ENCODE measurements at places on chromosomes 7 and 10. TPM values are rescaled to one million over a fixed set of nuclear protein-coding genes. Genes with fewer than 3 reads are reported as not detected.

Gene UNCX
- not detected for total RNA-seq

Gene ADAM22
- total RNA-seq = 3.0 TPM

Gene PFKFB3
- total RNA-seq = 117 TPM

Gene DGKI
- 0.38 TPM for total RNA-seq

Gene GNAT3
- total RNA-seq = not detected

Gene ZFYVE27
- total RNA-seq = 20.1 TPM

Gene GAD2
- not detected for total RNA-seq

Gene CPEB3
- 2.2 TPM for total RNA-seq

Gene C10orf62
- total RNA-seq = not detected

Gene ICA1
- 1.3 TPM for total RNA-seq

Gene PRDX3
- 203 TPM for total RNA-seq

DNA sequence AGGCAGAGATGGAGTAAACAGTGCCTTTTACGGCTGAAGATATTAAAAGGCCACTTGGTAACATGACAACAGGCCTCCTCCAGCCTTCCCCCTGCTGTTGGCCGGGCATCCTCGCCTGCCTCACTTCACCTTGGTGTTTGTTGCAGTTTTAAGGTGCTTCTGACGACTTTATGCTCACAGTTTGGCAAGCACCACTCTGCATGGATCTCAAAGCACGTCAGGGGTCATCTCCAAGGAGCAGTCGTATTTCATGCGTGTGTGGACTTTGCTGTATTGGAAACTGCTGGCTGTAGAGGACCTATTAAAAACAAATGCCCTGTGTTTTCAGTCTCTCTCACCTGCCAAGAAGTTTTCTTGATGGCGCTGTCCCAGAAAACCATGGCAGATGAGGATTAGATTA is 483.1 kb downstream of the RPS24 start:
- H3K4me3 ChIP-seq = no peak overlapping the region
- DNase-seq = no peak
- H3K27me3 ChIP-seq = no peaks in the 10 kb centered on the region
- H3K4me1 ChIP-seq = peaks cover 4% of the 10 kb centered on the region
- H3K27ac ChIP-seq = no peak overlapping the region
- H3K36me3 ChIP-seq = no peaks in the 10 kb centered on the region

DNA sequence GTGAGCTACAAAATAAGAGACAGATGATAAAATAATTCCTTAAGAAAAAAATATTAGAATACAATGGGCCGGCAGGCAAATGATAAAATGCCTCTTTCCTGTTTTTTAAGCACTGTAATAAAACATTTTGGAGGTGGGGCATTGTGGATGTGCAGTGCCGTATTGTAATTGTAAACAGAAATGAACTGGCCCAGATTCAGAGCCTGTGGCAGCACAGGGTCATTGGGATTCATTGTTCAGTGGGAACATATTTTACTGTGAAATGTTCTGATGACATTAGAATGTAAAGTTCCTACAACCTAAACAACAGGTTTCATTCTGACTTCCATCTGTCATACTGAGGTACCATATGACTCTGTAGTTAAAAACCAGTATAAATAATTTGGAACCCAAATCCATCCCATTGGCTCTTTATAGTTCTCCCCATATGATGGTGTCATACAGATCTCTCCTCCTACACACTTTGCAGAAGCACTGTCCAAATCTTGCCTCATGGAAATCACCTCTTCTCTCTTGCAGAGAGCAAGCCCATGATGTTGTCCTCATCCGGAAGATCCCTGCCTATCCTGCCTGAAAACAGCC is 264.6 kb downstream of the WDR37 start:
- H3K27ac ChIP-seq = no peak overlapping the region
- peaks cover 3% of the 10 kb centered on the region for H3K4me1 ChIP-seq
- peaks cover 7% of the 10 kb centered on the region for H3K27me3 ChIP-seq
- no peak for DNase-seq
- no peak overlapping the region for H3K4me3 ChIP-seq

- no peaks in the 10 kb centered on the region for H3K4me1 ChIP-seq
- no peaks in the 10 kb centered on the region for H3K27me3 ChIP-seq
- DNase-seq = no peak
- no peak overlapping the region for H3K27ac ChIP-seq
- H3K36me3 ChIP-seq = no peaks in the 10 kb centered on the region
Observed at GRCh38 chr10:116111483-116112095, 161.4 kb downstream of the GFRA1 start.

GRCh38 chr10:85643845-85644525 is 722.6 kb downstream of the GRID1 start:
- H3K4me1 ChIP-seq = no peaks in the 10 kb centered on the region
- DNase-seq = no peak
- no peak overlapping the region for H3K27ac ChIP-seq
- H3K36me3 ChIP-seq = no peaks in the 10 kb centered on the region

DNA sequence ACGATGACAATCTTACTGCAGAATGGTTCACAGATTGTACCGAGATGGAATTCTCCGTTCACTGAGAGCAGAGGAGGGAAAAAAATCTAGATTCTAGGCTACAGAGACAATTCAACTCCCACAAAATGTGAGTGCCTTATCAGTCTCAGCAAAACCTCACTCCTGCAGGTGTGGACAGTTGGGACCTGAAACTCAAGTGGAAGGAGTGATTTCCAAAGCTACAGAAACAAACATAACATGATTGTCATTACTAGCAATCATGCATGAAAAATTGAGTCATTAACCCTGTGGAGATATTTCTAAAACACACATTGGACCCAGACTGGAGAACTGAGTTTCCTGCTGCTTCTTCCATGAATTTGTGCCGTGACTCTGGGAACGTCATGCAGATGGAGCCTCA is 70.3 kb downstream of the CALML3 start:
- H3K4me3 ChIP-seq = no peak overlapping the region
- no peak overlapping the region for H3K27ac ChIP-seq
- no peak for DNase-seq
- H3K36me3 ChIP-seq = no peaks in the 10 kb centered on the region
- H3K27me3 ChIP-seq = peaks cover 6% of the 10 kb centered on the region
- peaks cover 2% of the 10 kb centered on the region for H3K4me1 ChIP-seq

GRCh38 chr10:19212590-19212989 is 164.0 kb downstream of the MALRD1 start:
- H3K27me3 ChIP-seq = no peaks in the 10 kb centered on the region
- no peak overlapping the region for H3K4me3 ChIP-seq
- H3K4me1 ChIP-seq = no peaks in the 10 kb centered on the region
- H3K36me3 ChIP-seq = no peaks in the 10 kb centered on the region
- no peak overlapping the region for H3K27ac ChIP-seq

GRCh38 chr7:3109311-3109915 is 65.7 kb upstream of the CARD11 start:
- H3K27me3 ChIP-seq = no peaks in the 10 kb centered on the region
- DNase-seq = no peak
- no peak overlapping the region for H3K4me3 ChIP-seq
- H3K27ac ChIP-seq = no peak overlapping the region
- H3K36me3 ChIP-seq = peaks cover 46% of the 10 kb centered on the region

GRCh38 chr10:20281579-20281978 is 465.3 kb downstream of the PLXDC2 start:
- no peak for DNase-seq
- H3K4me1 ChIP-seq = no peaks in the 10 kb centered on the region
- H3K4me3 ChIP-seq = no peak overlapping the region

DNA sequence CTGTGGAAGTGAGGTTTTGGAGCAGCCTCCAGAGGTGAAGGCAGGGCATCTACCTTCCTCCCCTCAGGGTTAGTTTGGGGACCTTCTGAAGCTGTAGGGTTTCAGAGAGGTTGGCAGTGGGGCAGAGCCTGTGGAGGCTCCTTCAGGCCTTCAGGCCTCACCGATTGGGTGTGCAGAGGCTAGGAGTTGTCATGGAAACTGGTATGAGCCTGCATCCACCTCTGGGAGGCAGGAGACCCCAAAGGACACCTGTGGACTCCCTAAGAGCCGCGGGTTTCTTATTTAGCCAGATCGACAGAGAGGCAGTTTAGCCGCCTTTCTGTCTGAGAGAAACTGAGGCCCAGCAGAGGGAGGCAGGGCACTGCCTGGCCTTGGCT is 2.0 kb downstream of the LZTS2 start:
- no peak for DNase-seq
- no peak overlapping the region for H3K27ac ChIP-seq
- no peaks in the 10 kb centered on the region for H3K36me3 ChIP-seq
- peaks cover 12% of the 10 kb centered on the region for H3K4me1 ChIP-seq

GRCh38 chr7:4739528-4739992 is 35.9 kb upstream of the AP5Z1 start:
- H3K4me3 ChIP-seq = peak overlapping the region; percentile 50
- H3K4me1 ChIP-seq = peaks cover 53% of the 10 kb centered on the region
- peak overlapping the region; percentile 82 for H3K27ac ChIP-seq
- peak; percentile 68 for DNase-seq

DNA sequence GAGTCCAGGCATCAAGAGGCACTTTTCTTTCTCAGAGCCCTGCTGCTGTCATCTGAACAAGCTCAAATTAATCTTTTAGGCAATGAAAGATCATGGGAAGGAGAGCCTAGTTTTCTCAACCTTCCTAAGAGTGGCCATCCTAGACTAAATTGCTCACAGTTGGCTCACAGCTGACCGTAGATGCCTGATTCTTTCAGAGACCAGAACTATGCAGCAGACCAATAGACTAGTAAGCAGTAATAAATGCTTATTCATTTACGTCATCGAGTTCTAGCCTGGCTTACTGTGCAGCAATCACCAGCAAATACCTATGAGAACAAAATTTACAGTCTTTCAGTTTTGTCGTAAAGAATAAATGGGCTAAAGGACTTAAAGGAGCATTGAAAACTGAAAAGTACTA is 602.9 kb upstream of the GHITM start:
- no peak for DNase-seq
- H3K27me3 ChIP-seq = no peaks in the 10 kb centered on the region
- no peak overlapping the region for H3K4me3 ChIP-seq
- H3K27ac ChIP-seq = no peak overlapping the region
- no peaks in the 10 kb centered on the region for H3K36me3 ChIP-seq
- no peaks in the 10 kb centered on the region for H3K4me1 ChIP-seq

DNA sequence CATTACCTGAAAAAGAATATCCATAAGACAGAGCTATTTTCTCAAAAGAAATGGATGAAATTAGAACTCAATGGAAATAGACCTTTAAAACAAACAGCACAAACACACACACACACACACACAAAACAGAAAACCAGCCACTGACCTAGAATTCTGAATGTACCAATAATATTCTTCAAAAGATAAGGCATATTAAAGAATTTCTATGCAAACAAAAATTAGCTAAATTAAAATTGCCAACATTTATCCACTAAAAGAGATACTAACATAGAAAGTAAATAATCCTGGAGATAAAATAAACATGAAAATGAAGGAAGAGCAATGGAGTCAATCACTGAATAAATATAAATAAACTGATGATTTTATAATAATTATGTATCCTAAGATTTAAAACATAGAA is 431.2 kb downstream of the SH2D4B start:
- no peaks in the 10 kb centered on the region for H3K4me1 ChIP-seq
- no peaks in the 10 kb centered on the region for H3K36me3 ChIP-seq
- no peak overlapping the region for H3K4me3 ChIP-seq
- H3K27ac ChIP-seq = no peak overlapping the region
- DNase-seq = no peak

DNA sequence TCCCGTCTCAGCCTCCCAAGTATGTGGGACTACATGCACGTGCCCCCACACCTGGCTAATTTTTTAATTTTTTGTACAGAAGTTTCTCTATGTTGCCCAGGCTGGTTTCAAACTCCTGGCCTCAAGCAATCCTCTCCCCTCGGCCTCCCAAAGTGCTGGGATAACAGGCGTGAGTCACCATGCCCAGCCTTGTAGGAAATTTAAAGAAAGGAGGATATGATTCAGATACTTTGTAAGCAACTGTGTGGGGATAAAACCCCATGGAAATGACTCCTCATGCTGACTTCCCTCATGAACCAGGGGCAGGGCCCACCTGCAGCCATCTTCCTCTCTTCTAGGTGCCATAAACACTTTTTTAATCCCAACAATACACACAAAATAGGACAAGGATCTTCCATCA is 50.2 kb downstream of the APBB1IP start:
- no peaks in the 10 kb centered on the region for H3K27me3 ChIP-seq
- H3K4me1 ChIP-seq = peaks cover 70% of the 10 kb centered on the region
- peak; percentile 47 for DNase-seq
- H3K4me3 ChIP-seq = peak overlapping the region; percentile 39
- peak overlapping the region; percentile 96 for H3K27ac ChIP-seq

DNA sequence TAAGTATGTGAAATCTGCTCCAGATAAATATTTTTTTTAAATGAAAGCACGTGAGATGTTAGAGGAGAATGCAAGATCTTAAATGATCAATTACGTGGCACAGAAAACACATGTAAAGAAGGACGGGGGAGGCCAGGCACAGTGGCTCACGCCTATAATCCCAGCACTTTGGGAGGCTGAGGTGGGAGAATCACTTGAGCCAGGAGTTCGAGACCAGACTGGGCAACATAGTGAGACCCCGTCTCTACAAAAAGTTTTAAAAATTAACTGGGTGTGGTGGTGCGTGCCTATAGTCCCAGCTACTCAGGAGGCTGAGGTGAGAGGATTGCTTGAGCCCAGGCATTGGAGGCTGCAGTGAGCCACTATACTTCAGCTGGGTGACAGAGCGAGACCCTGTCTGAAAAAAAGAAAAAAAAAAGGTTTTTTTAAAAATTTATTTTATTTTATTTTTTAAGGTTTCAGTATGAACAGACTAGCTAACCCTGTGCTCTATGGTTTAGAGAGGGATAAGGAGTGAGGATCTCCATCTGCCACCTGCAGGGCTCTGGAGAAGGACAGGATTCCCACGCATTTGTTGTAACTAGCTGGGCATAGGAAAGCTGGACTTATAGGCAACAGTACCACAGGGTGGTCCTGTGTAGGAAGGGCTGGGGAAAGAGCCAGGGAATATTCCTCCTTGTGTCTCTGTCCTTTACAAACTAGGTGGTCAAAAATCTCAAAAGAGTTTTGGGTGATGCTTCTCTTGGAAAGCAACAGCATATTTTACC is 113.2 kb downstream of the SPAG6 start:
- H3K36me3 ChIP-seq = no peaks in the 10 kb centered on the region
- H3K4me3 ChIP-seq = no peak overlapping the region
- no peak overlapping the region for H3K27ac ChIP-seq
- no peaks in the 10 kb centered on the region for H3K27me3 ChIP-seq
- H3K4me1 ChIP-seq = peaks cover 5% of the 10 kb centered on the region

GRCh38 chr7:63113713-63114285 is 884.9 kb upstream of the ZNF722 start:
- no peaks in the 10 kb centered on the region for H3K27me3 ChIP-seq
- no peaks in the 10 kb centered on the region for H3K4me1 ChIP-seq
- DNase-seq = no peak
- peaks cover 2% of the 10 kb centered on the region for H3K36me3 ChIP-seq
- no peak overlapping the region for H3K27ac ChIP-seq

Data from activated CD8-positive, alpha-beta T cell treated with anti-CD3 and anti-CD28 coated beads for 36 hours (primary cell).